Activated CD4-positive, alpha-beta T cell treated with anti-CD3 and anti-CD28 coated beads, Interleukin-2, amount 50 U/mL, for 16 hours (primary cell): ENCODE measurements at places on chromosomes 16 and 17.

DNA sequence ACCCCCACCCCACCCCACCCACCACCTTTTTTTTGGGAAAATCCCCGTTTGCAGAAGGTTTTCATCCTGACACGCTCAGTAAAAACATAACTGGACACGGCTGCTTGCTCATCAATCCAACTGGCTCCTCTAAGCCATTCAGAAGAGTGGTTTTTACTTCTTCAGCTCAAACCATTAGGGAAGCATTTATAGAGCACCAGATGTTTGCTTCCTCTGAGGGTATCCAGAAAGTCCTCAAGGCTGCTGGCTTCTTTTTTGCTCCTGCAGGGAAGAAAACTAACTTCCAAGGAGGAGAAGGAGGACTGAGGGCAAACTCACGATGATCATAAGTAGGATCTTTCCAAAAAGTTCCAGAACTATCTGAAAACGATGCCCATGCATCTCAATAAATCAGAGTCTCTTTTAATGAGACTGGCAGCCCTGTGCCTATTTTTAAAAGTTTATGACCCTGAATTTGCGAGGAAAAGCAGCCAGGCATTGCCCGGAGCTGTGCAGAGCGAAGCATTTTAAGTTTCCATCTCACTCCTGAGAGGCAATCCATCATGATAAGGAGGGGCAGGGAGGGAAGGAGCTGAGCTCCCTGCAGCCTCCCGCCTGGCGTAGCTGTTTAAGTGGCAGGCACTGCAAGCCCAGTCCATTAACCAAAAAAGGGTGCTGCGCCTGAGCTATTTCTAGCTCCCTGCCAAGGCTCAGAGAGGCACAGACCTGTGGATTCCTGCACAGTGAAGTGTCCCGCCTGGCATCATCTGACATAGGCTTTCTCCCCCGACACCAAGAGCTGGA lies 146.3 kb upstream of the FOXF1 start:
- no peak for DNase-seq

- DNase-seq, result no peak
These were observed 631 bp downstream of the NXPH3 start for GRCh38 chr17:49576088-49576916.

GRCh38 chr16:12296991-12297390 lies 320.5 kb downstream of the SNX29 start:
- DNase-seq, result no peak

DNA sequence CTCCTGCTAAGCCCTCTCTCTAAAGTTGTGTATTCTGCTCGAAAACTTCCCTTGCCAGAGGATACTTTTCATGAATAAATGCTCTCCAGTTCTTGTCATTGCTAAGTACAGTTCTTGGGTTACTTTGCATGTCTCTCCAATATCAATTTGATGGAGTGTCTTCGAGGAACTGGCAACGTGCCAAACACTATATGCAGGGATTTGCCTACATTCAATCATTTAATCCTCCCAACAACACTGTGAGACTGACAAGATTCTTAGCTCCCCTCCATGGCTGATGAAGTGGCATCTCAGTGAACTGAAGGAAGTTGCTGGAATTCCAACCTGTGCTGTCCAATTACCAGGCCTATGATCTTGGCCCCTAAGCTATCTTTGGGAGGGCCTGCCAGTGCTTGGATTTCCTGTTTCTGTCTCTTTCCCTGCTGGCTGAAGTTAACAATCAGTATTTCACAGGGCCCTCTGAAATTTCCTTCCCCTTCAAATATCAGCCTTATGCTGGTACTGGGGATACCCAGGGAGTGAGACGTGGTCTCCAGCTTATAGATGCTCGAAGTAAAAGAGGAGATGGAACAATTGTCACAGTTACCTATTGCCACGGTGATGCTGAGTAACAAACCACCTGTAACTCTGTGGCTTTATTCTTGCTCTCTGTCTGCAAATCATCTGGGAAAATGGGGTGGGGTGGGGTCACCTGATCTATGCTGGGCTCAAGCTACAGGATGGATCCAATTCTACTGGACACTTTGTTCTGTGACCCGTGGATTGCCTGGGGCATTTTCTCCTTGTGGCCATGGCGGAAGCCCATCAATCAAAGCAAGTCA lies 19.4 kb upstream of the CRISPLD2 start:
- DNase-seq, result no peak

DNA sequence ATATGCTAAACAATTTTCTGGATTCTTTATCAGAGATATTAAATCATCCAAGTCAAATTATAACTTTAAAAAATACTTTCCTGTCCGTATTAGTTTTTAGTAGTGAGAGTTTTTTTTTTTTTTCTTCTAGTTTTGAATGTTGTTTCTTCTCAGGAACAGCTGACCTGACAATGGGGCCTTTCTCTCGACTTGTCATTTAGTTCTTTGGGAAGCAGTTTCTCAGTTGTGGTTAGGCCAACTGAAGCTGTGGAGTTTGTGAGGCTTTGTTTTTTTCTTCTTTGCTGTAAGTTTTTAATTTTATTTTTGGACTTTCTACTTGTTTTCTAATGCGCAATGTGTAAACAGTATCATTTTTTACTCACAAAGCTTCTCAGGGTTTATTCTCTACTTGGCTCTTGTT lies 140.8 kb downstream of the FTO start:
- no peak for DNase-seq

- DNase-seq, result no peak
These were observed 57.2 kb downstream of the SOCS1 start for GRCh38 chr16:11198828-11199227.

DNA sequence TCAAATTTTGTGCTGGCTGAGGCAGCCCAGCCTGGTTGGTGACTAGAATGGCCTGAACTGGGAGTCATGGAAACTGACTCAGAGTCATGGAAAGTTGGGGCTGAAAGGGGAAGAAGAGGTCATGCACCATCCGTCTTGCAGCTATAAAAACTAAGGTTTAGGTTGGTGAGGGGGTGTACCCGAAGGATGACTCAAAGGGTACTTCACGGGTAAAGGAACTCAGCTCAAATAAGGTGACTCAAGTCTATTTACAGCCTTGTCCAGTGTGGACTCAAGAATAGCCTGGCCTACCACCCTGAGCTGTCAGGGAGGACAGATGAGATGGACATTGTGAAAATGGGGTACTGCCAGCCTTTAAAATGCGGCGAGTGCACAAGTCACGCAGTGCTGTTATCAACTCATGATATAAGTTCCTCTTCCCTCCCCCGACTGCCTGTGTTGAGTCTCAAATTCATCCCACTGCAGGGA lies 18.6 kb downstream of the CD300LB start:
- no peak for DNase-seq

DNA sequence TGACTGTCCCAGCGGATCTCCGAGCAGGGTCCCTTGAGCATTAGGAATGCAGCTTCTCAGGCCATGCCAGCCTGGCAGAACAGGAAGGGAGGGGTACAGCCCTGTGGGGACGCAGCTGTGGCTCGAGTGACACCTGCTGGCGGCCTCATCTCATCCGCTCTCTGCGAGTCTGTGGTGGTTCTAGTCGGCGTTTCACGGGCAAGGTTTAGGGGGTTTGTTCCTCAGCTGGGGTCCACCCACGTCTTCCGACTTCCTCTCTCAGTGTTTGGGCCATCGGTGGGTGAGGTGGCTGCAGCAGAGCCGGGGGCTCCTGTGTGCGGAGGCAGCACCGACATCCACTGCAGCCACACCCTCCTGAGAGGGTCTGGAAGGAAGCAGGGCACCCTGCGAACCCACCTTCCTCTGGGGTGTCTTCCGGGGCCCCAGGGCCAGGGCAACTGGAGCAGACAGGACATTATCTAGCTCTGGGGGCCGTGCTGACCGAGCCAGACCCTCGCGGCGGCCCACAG lies 33.3 kb downstream of the JPH3 start:
- DNase-seq, result peak; percentile 72

DNA sequence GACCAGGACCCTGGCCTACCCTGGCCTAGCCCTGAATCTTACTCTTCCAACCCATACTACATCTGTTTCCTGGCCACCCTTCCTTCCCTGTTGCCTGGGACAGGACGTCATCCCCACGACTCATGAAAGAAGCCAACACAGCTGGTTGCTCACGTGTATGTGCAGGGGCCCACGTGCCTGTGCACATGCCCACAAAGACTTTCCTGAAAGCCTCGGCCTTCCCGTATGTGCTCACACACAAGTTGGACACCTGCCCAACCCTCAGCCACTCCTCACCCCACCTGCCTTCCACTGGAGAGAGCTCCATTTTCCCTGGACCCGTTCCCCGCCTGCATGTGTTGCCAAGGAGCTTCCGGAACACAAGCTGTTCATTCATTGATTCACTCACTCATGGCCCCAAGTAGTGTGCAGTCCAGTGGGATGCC lies 7.0 kb downstream of the PLXDC1 start:
- DNase-seq, result no peak

GRCh38 chr16:55007504-55007903 lies 76.8 kb downstream of the IRX5 start:
- no peak for DNase-seq

DNA sequence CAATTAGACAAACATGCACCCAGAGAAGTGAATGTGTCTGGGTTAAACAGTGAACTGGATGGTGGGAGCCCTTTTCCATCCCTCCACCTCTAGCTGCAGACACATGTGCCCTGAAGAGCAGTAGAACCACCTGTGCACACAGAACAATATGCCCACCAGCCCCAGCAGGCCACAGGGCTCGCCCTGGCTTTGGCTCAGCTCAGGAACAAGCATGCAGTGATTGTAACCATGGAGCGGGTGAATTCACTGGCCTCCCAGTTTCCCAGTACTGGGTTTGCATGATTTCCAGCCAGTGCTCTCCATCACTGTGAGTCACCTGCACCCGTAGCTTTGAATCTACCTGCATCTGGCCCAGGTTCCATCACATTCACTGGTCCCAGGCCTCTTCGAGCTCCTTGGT lies 5.2 kb downstream of the GPR179 start:
- DNase-seq, result no peak

GRCh38 chr16:24013054-24013636 lies 177.4 kb downstream of the PRKCB start:
- no peak for DNase-seq
